Hypothalamus (tissue), 51 donors: ENCODE measurements at places on chromosomes 3 and 15.

DNA sequence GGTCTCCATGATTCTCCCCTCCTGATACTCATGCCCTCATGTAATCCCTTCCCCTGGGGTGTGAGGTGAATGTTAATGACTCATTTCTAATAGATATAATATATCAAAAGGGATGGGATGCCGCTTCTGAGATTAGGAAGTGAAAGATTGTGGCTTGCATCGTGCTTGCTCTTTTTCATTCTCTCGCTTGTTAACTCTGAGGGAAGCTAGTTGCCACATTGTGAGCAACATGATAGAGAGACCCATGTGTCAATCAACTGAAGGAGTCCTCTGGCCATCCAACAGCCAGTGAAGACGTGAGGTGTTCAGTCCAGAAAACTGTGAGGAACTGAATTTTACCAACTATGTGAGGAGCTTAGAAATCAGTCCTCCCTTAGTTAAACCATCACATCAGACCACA is 28.9 kb upstream of the DRD3 start:
- no peak for DNase-seq

DNA sequence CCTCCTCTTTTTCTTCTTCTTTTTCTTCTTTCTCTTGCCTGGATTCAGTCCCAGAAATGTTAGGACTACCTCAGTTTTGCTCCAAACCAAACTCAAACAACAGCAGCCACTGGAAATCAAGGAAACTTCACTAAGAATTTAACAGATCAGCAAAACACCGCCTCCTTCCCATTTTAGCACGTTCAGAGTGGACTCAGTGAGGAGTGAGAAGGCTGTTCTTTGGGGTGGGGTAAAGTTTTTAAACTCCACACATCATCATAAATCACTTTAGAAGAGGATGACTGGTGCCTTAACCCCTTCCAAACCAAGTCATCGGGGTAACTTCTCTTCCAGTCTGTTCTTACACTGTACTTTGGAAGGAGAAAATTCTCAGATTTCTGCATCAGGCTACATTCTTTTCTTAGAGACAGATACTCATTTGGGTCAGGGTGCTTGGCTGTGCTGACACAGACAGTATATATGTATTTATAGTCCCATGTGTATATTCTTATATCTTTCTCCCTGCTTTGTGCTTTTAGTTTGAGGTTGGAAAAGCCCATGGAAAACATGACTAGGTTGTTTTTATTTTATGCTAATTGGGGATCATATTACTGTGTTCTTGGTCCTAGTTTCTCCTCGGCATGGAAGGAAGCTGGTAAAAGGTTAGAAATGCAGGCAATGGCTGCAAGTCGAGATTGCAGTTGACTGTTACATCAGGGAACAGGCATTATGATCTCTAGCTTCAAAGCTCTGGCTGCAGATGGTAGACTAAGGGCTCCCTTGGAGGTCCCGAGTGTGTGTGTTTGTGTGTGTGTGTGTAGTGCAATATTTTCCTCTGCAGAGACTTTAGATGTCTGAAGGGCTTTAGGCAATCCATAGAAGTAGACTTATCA is at the start of gene CCDC80:
CCDC80 (minus strand) TSS at position 214 of the 872 bp plus-strand sequence. CDS start 1,238 bp downstream, outside the sequence.
- no peak for DNase-seq

DNA sequence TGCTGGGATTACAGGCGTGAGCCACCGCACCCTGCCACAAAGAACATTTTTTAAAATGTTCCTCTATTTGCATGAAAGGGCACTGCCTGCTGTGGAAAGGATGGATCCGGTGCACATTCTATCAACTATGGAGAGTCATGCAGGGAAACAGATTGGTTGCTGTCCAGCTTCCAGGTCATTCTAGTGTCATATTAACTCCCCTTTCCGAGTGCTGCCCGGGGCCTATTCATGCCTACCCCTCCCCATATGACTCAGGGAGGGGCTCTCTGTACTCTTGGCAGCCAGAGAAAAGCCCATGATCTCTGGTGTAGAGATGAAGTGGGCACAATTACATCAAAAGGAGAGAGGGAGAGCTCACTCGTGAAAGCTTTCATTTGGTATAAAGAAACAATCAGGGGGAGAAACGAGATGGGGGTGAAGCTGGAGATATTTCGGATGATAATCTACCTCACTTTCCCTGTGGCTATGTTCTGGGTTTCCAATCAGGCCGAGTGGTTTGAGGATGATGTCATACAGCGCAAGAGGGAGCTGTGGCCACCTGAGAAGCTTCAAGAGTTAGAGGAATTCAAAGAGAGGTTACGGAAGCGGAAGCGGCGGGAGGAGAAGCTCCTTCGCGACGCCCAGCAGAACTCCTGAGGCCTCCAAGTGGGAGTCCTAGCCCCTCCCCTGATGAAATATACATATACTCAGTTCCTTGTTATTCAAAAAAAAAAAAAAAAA is 16.1 kb upstream of the AHSG start:
- DNase-seq, result no peak

- DNase-seq, result no peak
Observed at GRCh38 chr3:151383956-151384355, 597 bp downstream of the P2RY12 start.

DNA sequence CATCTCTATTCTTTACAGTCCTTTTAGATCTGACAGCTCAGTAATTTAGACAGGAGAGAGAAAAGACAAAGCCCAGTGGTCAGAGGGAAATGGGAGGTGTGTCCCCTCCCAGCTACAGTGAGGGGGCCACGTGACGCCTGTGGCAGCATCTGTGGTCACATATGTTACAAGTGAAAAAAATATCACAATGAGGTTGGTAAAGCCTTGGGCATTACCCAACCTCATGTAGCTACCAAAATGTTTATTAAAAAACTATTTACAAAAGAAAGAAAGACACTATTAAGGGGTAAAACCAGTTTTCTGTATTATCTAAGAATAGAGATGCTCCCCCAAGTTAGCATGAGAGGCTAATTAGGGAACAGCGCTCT is 42.9 kb upstream of the PLCL2 start:
- no peak for DNase-seq
